ENCODE measurements at places on chromosomes 3 and 15. TPM values are rescaled to one million over a fixed set of nuclear protein-coding genes. Genes with fewer than 3 reads are reported as not detected.

Gene GPR171
- total RNA-seq: 153 TPM

Gene NECTIN3
- 16.9 TPM for total RNA-seq

Gene PSMD2
- 193 TPM for total RNA-seq

Gene ZNF501
- 2.5 TPM for total RNA-seq

Gene SOX2
- not detected for total RNA-seq

All from activated CD8-positive, alpha-beta memory T cell treated with anti-CD3 and anti-CD28 coated beads, Interleukin-2, amount 10 ng/mL, durations not matched to agents 7 days and 5 days (primary cell).